ENCODE measurements at places on chromosomes 12 and 14. TPM values are rescaled to one million over a fixed set of nuclear protein-coding genes. Genes with fewer than 3 reads are reported as not detected.

DNA sequence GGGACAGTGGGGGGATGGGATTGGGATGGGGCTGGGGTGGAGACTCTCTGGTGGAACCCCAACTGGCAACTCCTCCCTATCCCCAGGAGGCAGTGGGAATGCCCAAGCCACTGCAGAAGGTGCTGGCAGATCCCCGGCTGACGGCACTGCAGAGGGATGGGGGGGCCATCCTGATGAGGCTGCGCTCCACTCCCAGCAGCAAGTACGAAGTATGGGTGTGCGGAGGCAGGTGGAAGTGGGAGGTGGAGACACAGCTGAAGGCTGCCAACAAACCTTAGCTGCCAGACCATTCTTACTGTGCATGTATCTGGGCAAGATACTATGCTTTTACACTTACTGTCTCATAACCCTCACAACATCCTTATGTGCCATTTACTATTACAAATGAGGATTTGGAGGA, 8.2 kb downstream of the ARHGEF40 start:
- no peak overlapping the region for H3K27ac ChIP-seq
- no peaks in the 10 kb centered on the region for H3K36me3 ChIP-seq
- no peak overlapping the region for H3K4me3 ChIP-seq
- no peak for DNase-seq
- H3K27me3 ChIP-seq: no peaks in the 10 kb centered on the region

GRCh38 chr12:52643233-52644077, 8.6 kb downstream of the KRT2 start:
- H3K27ac ChIP-seq: no peak overlapping the region
- H3K4me1 ChIP-seq: no peaks in the 10 kb centered on the region
- H3K27me3 ChIP-seq: no peaks in the 10 kb centered on the region
- no peaks in the 10 kb centered on the region for H3K36me3 ChIP-seq
- no peak for DNase-seq

GRCh38 chr14:35989736-35990135, 163.6 kb downstream of the BRMS1L start:
- H3K4me3 ChIP-seq: no peak overlapping the region
- H3K27me3 ChIP-seq: no peaks in the 10 kb centered on the region
- H3K27ac ChIP-seq: peak overlapping the region; percentile 99
- H3K4me1 ChIP-seq: peaks cover 94% of the 10 kb centered on the region

DNA sequence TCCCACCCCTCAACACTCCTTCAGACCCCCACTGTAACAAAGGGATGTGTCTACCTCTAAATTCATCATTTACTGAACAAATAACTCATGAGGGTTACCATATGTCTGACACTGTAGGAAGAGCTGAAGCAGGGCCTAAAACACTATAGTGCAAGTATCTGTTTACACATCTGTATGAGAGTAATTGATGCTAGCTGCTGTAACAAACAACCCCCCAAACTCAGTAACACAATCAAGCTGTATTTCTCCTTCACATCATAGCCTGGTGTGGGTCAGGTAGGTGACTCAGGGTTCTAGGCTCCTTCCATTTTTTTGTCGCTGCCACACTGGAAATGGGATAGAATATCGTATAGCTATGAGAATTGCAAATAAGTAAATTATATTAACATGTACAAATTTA, 65.0 kb downstream of the KICS2 start:
- no peaks in the 10 kb centered on the region for H3K27me3 ChIP-seq
- no peak for DNase-seq
- H3K36me3 ChIP-seq: no peaks in the 10 kb centered on the region
- no peaks in the 10 kb centered on the region for H3K4me1 ChIP-seq
- no peak overlapping the region for H3K4me3 ChIP-seq

GRCh38 chr12:51683763-51684357, 92.8 kb downstream of the SCN8A start:
- no peak overlapping the region for H3K27ac ChIP-seq
- no peak for DNase-seq
- H3K4me3 ChIP-seq: no peak overlapping the region
- H3K27me3 ChIP-seq: no peaks in the 10 kb centered on the region
- no peaks in the 10 kb centered on the region for H3K36me3 ChIP-seq

DNA sequence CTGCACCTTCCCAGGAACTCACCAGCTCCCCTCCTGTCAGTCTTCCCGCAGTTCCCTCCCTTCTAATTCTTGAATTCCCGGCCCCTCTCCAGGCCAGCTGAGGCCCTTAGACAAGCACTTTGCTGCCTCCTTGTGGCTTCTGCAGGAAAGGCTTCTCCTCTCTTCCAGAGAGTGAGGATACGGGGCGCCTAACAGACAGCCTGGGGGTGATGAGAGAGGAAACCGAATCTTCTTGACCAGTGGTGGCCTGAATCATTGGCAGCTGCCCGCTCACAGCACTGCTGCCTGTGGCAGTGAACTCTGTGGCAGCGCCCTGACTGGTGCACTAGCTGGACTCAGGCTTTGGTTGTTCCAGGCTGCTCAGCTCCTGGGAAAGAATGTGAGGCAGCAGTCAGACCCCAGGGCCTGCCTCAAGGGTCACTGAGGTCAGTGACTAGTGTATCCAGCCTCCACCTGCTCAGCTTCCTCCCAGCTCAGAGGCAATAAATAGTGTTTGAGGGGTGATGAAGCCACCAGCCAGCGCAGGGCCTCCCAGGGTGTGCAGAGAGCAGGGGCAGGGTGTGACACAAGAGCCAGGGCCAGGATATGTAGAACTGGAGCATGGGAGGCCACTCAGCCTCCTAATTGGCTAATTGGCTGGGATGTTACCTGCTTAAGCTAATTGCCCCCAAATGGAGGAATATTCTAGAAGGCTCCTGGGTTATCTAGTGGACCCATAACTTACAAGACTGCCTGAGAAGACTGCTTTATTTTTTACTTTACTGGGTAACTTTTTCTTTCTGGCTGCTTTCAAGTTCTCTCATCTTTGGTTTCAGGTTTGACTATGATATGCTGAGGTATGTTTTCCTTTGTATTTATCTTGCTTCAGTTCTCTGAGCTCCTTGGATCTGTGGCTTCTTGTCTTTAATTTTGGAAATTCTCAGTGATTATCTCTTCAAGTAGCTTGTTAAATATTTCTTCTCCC, 12.9 kb upstream of the MCRS1 start:
- DNase-seq: peak; percentile 80
- H3K4me1 ChIP-seq: peaks cover 6% of the 10 kb centered on the region
- no peak overlapping the region for H3K4me3 ChIP-seq
- no peaks in the 10 kb centered on the region for H3K27me3 ChIP-seq
- H3K27ac ChIP-seq: no peak overlapping the region

DNA sequence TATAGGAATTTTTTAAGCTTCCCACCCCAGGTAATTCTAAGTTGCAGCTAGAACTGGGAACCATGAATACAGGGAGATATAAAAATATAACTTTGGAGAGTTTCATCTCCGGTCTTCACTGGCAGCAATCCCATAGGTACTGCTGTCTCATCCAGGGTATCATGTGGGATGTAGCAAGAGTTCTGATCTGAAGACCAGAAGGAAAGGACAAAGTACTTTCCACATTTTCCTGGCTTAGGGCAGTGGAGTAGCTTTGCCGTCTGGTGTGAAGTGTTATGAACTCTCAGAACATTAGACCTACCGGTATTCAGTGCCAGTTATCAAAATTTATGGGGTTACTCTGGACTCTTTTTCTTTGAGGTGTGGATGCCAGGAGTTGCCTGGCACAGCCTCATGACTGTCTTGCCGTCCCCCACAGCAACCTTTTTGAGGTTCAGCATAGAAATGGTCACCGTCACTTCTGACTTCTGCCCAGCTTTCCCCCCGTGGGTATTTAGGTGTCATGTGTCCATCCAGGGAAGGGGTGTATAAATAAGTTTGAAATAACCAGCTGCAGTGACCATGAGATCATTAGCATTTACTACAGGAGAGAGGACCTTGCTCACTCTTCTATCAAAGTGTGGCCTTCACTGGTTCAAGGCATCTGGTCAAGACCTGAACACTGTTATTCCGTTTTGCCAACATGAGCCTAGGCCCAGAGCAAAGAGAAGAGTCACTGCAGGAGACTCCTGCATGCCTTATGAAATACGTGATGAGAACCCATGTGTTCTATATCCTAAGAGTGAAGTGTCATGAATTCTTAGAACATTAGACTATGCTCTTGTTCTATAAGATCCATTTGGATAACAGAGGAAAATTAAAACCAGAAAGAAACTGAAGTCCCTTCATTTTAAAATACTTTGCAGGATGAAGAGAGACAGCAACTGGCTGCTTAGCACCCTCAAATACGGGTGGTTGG, 22.2 kb downstream of the TMEM233 start:
- H3K4me3 ChIP-seq: no peak overlapping the region
- no peak for DNase-seq
- no peaks in the 10 kb centered on the region for H3K4me1 ChIP-seq

GRCh38 chr12:116389990-116390389, 112.5 kb upstream of the MED13L start:
- H3K36me3 ChIP-seq: no peaks in the 10 kb centered on the region
- no peak for DNase-seq
- no peak overlapping the region for H3K27ac ChIP-seq
- H3K4me1 ChIP-seq: no peaks in the 10 kb centered on the region
- no peaks in the 10 kb centered on the region for H3K27me3 ChIP-seq

DNA sequence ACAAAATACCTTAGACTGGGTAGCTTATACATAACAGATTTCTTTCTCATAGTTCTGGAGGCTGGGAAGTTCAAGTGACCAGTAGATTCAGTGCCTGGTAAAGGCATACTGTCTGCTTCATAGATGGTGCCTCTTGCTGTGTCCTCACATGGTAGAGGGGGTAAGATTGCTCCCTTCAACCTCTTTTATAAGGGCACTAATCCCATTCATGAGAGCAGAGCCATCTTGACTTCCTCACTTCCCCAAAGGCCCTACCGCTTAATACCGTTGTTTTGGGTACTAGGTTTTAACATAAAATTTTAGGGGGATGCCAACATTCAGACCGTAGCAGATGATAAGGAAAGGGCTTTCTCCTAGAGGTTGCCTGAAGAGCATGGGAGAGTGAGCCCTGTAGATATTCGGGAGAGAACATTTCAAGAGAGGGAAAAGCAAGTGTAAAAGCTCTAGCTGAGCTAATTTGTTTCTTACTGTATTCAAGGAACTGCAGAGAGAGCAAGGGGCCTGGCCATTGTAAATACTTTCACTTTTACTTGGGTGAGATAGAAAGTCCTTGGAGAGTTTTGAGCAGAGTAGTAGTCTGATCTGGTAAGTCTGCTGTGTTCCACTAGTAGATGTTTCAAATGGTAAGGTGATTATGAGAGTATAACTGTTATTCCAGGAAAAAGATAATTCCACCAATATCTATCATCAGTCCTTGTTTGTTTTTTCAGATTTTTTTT, 27.3 kb downstream of the FRS2 start:
- no peaks in the 10 kb centered on the region for H3K36me3 ChIP-seq
- H3K27me3 ChIP-seq: no peaks in the 10 kb centered on the region
- peak overlapping the region; percentile 54 for H3K27ac ChIP-seq
- H3K4me3 ChIP-seq: peak overlapping the region; percentile 15
- peak; percentile 50 for DNase-seq
- peaks cover 28% of the 10 kb centered on the region for H3K4me1 ChIP-seq

DNA sequence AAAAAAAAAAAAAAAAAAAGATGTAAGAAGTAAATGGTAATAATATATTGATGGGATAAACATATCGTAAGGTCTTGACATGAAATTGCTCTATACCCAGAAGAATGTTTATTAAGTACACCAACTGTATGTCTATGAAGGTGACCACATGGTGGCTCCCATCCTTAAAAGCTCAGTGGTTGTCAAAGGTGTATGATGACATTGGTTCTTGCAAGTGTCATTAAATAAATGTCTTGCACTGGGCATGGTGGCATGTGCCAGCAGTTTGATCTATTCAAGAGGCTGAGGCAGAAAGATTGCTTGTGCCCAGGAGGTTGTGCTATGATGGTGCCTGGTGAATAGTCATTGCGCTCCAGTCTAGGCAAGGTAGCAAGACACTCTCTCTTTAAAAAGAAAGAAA, 10.4 kb downstream of the CCT2 start:
- peaks cover 83% of the 10 kb centered on the region for H3K36me3 ChIP-seq
- H3K27ac ChIP-seq: no peak overlapping the region
- no peak overlapping the region for H3K4me3 ChIP-seq
- DNase-seq: no peak

DNA sequence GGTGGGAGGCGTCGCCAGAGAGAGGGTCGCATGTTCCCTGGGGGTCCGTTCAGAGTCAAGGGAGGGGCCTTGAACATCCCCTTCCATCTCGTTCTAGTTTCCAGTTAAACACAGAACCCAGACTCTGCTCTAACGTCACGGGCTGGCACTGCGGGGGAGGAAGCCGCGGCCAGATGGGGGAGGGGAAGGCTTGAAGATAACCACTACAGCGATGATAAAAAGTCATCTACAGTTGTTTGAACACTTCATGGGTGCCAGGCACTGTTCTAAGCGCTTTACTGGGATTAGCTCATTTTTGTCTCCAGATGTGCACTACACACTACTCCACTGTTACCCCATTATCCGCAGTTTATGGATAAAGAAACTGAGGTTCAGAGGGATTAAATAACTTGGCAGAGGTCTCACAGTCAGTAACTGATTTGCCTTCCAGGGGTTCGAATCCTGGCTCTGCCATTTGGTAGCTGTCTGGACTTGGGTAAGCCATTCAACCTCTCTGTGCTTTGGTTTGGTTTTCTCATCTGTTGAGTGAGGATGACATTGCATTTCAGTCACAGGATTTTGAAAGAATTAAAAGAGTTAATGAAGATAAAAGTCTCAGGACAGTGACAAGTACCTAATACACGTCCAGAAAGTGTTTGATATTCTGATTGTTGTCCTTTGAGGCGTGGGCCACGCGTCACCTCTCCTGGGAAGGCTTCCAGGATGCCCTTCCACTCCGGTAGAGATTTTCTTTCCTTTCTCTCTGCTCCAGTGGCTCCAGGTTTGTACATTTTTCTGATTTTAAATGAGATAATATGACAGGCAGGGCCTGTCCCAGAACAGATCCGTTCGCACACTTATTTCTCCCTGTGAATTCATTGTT, 798 bp upstream of the RASAL1 start:
- no peaks in the 10 kb centered on the region for H3K36me3 ChIP-seq
- H3K27me3 ChIP-seq: no peaks in the 10 kb centered on the region
- H3K27ac ChIP-seq: no peak overlapping the region
- peaks cover 38% of the 10 kb centered on the region for H3K4me1 ChIP-seq

DNA sequence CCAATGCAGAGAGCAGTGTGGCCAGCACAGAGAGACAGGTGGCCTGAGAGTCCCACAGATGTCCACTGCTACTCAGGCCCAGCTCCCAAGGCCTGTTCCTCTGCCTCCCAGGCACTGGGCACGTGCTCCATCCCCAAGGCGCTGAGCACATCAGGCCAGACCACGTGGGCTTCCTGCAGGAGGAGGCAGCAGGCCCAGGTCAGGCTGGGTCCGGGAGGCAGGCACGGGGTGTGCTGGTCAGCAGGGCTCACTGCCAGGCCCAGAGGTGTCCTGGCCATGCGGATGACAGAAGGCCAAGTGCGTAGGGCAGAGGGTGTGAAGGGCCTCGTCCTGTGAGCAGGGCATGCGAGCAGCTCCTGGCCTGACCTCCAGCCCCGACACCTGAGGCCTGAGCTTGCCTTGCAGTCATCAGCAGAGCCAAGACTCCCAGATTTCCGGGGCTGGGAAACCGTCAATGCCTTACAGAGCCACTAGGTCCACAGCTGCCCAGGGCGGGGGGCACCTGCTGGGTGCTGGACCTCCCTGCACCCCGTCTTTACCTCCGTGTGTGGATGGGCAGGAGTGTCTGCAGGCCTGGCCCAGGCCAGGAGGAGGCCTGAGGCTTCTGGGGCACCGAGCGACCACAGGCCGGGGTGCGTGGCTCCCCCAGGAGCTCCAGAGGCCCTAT, 14.9 kb downstream of the TRMT61A start:
- no peak overlapping the region for H3K27ac ChIP-seq
- DNase-seq: no peak
- no peak overlapping the region for H3K4me3 ChIP-seq
- H3K27me3 ChIP-seq: no peaks in the 10 kb centered on the region
- no peaks in the 10 kb centered on the region for H3K36me3 ChIP-seq
- peaks cover 10% of the 10 kb centered on the region for H3K4me1 ChIP-seq

Gene MGAT2
- 74.0 TPM for total RNA-seq

Gene ZFHX2
- 0.32 TPM for total RNA-seq

Gene ISM2
- total RNA-seq: 0.89 TPM

Gene LRCOL1
- not detected for total RNA-seq

All from Karpas-422 (cell line).